CD4-positive, alpha-beta T cell treated with Interleukin-15 for 4 hours (primary cell): ENCODE measurements at places on chromosomes 3 and 15.
A peak's percentile ranks its signal among the peaks of the same experiment; 100 is the strongest.

DNA sequence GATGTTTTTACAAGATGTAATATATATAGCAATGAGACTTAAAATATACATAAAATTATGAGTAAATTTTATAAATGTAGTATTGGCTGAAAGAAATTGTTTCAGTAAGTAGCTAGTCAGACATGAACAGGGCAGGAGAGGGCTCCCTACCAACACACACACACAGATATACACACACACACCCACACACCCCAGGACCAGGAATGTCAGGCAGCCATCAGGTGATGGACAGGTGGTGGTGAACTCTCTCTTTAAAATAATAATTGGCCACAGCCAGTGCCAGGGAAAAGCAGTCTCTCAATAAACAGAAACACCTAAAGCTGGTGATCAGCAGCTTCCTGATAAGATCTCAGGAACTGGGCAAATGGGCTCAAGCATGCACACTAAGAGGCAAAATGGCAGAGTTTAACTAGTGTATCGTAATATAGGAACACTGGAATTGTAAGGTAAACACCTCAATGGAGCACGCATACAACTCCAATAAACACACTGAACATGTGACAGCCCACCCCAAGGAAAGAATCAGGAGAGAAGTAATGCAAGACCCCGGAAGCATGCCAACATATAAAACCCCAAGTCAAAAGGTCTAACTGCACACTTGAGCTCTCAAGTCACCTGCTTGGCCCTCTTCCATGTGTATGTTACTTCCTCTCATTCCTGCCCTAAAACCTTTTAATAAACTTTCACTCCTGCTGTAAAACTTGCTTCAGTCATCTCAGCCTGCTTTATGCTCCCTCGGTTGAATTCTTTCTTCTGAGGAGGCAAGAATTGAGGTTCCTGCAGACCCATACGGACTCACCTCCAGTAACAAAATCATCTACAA, 1034.1 kb upstream of the SEMA6D start:
- DNase-seq = no peak

GRCh38 chr3:183411216-183411922, 17.1 kb downstream of the MCF2L2 start:
- DNase-seq = no peak

DNA sequence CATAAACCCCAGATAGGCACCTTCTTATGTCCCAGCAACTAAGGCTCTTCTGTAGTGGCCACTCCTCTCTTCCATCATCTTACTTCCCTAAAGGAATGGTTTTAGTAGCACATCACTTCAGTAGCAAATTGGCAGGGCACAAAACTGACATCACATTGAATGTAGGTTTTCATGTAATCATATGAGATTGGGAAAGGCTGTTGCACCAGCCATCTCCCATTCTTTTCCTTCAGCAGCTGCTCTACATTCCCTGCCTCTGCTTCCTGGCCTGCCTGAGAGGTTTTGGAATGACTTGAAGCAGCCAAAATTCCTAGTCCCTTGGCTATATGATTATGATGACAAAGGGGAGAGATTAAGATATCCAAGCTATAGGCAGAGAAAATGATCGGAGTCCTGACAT, 36.5 kb downstream of the NSUN3 start:
- DNase-seq = no peak

- no peak for DNase-seq
These were observed 339.9 kb upstream of the KCNH8 start for GRCh38 chr3:18808429-18808828.

DNA sequence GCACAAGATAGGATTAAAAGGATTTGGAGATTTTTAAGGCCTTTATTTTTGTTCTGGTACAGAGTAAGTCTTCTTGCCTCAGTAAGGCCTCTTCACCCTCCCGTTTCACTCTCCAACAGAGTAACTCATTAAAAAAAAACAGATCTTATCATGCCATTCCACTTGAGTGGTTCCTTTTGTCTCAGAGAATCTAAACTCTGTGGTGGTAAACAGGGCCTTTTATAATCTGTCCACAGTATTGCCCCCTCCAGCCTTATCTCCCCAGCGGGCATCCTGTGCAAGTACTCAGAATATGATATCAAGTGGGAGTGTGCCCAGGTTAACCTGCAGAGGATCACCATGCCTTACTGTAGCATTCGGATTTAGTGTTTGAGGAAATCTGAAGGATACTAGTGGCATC, 20.3 kb upstream of the ATOSA start:
- no peak for DNase-seq

DNA sequence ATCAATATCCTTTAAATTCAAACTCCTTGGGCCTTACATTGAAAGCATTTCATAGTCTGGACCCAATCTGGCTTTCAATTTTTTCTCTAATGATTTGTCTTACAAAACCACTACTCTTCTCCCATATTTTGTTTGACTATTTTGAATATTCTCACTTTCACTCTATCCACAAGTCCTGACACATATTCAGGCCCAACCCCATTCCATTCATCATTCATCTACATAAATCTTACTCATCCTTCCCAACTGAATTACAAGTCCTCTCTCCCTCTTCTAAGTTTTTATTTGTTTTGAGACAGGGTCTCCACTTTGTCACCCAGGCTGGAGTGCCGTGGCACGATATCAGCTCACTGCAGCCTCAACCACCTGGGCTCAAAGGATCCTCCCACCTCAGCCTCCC, 43.6 kb downstream of the TOP2B start:
- no peak for DNase-seq

- DNase-seq = no peak
These were observed 150.7 kb upstream of the MEF2A start for GRCh38 chr15:99414755-99415731.

DNA sequence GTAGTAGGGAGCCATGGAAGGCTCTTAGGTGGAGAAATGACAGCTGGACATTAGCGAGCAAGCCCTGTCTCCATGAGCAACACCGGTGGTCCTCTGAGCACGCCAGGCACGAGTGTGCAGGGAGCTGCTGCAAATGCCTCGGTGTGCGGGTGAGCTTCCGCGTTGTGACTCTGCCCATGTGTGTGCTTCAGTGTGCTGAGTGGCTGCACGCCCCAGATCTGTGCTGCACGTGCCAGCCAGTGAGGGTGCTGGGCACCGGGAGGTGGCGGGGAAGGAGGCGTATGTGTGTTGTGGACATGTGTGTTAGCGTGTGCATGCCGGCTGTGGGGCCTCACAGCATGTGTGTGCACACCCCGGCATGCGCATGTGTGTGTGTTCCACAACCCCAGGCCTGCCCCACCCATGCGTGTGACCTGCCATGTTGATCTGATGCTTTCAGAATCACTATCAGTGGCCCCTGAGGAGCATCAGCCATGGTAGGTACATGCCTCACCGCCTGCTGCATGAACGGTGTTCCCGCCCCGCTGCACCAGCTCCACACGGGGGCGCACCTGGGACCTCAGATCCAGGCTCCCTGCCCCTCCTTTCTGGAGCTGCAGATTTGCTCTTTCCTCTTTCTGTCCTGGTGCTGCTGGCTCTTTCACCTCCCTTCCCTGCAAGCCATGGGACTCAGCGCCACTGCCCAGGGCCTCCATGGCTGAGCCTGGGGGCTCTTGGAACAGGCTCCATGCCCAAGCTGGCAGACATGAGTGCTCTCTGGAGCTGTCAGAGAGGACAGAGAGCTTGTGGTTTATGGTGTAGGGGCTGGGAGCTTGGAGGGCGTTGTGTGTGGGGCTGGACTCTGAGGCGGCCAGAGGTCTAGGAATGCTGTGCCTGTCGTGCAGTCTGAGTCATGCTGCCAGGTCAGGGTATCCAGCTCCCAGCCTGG, 169.4 kb downstream of the TBC1D2B start:
- no peak for DNase-seq

- no peak for DNase-seq
These were observed 41.5 kb upstream of the ATP2B2 start for GRCh38 chr3:10546820-10547263.

- DNase-seq = peak; percentile 44
These were observed 395 bp downstream of the ZFAND6 start for GRCh38 chr15:80059786-80060355.

GRCh38 chr3:105490045-105490444, 123.3 kb downstream of the ALCAM start:
- DNase-seq = no peak

DNA sequence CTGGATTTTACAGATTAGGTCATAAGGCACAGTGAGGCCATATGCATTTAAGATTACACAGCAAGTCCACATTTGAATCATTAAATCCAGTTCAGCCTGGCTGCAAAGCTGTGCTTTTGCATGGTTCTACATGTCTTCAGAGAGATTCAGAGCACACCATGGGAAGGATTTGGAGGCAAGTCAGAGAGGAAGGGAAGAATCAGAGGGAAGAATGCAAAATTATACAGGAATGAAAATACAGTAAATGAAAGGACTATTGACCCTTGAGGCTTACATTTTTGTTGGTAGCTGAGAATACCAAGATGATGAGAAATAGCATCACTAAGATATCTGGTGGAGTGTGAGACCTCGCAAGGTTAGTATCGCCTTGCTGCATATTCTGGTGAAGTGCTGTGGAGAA, 13.9 kb downstream of the FILIP1L start:
- no peak for DNase-seq

- no peak for DNase-seq
These were observed 122.8 kb upstream of the PRR20G start for GRCh38 chr3:127410678-127411077.

GRCh38 chr3:81788044-81788443, 26.6 kb upstream of the GBE1 start:
- no peak for DNase-seq

DNA sequence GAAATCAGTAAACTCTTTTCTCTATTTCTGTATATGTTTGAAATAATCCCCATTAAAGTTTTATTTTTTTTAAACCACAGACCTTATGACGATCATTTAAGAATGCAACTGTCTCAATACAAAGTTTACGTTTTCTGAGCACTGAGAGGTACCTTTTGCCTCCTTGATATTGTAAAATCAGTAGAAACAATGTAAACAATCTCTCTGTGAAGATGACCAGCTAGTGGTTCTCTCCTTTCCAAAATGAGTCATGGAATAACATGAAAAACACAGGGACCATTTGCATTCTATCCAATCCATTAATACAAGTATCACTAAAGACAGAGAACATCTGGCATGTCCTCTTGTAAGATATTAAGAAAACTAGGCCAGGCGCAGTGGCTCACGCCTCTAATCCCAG, 48.8 kb downstream of the RAD18 start:
- DNase-seq = no peak

- DNase-seq = no peak
These were observed 33.3 kb downstream of the EDEM1 start for GRCh38 chr3:5220667-5221431.

DNA sequence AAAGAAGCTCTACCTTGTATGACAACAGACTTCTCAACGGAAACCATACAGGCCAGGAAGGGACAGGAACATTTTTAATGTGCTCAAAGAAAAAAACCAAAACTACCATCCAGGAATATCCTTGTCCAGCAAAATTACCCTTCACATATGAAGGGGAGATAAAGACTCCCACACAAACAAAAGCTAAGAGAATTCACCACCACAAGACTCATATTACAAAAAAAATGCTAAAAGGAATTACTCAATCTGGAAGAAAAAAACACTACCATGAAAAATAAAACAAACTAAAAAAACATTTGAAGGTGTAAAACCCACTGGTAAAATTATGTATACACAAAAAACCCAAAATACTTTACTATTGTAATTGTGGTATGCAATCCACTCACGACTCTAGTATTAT, 57.2 kb downstream of the DLG1 start:
- no peak for DNase-seq

DNA sequence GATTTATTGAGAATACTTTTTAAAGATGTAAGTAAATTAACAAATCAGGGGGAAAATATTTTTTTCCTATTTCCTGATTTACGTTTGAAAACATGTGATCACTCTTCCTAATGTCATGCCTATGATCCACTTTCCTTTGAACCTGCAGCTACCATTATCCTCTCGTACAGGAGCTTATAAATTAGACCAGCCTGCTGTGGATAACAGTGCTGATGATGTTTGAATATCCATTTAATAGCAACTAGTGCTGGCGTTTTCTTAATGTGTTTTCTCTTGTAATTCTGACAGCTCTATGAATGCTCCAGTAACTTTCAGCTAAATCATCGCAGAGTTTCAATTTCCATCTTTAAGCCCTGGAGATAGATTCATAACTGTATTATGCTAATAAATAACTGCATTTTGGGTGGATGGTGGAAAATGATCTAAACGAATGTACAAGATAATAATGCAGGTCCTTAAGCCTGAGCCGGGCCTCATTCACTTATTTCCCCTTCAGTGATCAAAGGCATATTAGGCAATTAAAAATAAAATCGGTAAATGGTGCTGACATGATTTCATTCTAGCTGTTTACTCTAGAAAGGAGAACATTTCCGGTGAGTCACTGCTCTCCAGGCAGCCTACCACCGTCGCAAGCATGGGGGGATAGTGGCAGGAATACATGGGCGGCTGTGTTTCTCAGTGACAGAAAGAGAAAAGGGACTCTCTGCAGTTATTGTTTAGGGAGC, 58.5 kb upstream of the SLC24A5 start:
- no peak for DNase-seq

GRCh38 chr3:109188741-109189140, 52.2 kb downstream of the C3orf85 start:
- no peak for DNase-seq

GRCh38 chr3:150635526-150635925, 32.4 kb downstream of the SELENOT start:
- DNase-seq = peak; percentile 40

DNA sequence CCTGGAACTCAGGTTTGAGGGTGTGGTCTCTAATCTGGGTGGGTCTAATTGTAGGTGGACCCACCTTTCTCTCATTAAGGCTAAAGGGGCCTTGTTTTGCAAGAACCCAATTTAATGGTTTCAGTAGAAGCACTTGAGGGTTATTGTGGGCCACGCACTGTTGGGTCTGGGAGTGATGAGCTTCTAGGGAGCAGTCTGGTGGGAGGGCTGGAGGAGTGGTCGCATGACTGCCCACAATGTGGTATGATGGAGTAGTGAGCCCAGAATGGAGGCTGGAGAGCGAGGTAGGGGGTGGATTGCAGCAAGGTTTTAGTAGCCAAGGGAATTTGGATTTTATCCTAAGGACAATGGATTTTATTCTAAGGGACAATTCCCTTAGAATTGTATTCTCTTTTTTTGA, 2.7 kb downstream of the TATDN2 start:
- DNase-seq = no peak

DNA sequence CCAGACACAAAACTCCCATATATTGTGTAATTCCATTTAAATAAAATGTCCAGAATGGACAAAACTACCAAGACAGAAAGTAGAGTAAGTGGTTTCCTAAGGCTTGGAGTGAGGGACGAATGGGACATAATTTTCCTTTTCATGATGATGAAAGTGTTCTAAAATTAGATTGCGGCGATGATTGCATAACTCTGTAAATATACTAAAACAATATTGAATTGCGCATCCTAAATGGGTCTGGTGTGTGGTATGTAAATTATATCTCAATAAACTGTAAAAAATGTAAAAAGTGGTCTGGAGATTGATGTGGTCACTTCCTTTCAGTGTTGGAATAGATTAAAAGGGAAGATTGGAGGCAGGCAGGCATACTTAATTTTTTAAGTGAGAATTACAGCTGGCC, 105.9 kb upstream of the KCNAB1 start:
- DNase-seq = no peak

- DNase-seq = no peak
These were observed 15.7 kb upstream of the TFRC start for GRCh38 chr3:196097373-196098154.

GRCh38 chr3:42148982-42149432, 57.9 kb downstream of the TRAK1 start:
- no peak for DNase-seq

GRCh38 chr3:77513542-77513941, 473.6 kb downstream of the ROBO2 start:
- no peak for DNase-seq

- no peak for DNase-seq
These were observed 12.2 kb upstream of the C3orf52 start for GRCh38 chr3:112074006-112074405.
